ENCODE measurements at places on chromosomes 12 and 14.
A peak's percentile ranks its signal among the peaks of the same experiment; 100 is the strongest.

DNA sequence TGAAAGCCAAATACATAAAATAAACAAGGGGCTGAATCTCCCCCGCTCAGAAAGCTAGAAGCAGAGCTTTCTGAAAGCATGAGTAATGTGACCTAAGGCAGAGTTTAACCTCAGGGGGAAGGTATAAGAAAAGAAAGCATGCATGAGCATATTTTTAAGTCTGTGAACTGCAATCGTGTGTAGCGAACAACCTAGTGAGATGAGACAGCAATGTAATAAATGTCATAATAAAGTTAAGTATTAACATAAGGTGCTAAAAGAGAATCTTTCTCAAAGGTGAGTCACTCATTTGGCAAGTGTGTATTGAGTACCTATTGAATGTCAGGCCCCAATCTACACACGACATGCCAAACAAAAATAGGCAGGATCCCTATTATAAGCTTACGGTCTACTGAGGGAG lies 14.2 kb upstream of the WDR20 start:
- no peak for DNase-seq

DNA sequence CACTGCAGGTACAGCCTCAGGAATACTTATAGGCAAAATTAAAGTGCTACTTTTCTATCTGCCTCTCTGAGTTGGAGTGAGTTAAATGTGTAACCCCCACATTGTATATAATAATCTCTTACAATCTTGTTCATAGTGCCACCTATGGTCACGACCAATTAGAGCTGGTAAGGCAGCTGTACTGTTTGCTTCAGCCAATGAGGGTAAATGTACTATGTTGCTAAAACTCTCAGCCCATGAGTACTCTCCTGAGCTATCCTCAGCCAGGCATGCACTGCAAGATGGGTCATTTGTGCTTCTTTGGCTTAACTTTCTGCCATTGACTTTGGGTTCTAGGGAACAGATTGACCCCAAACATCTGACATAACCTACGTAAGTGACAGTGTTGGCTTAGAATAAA lies 15.0 kb upstream of the MDM2 start:
- no peak for DNase-seq

GRCh38 chr12:71250166-71250565 lies 92.4 kb upstream of the TSPAN8 start:
- no peak for DNase-seq

DNA sequence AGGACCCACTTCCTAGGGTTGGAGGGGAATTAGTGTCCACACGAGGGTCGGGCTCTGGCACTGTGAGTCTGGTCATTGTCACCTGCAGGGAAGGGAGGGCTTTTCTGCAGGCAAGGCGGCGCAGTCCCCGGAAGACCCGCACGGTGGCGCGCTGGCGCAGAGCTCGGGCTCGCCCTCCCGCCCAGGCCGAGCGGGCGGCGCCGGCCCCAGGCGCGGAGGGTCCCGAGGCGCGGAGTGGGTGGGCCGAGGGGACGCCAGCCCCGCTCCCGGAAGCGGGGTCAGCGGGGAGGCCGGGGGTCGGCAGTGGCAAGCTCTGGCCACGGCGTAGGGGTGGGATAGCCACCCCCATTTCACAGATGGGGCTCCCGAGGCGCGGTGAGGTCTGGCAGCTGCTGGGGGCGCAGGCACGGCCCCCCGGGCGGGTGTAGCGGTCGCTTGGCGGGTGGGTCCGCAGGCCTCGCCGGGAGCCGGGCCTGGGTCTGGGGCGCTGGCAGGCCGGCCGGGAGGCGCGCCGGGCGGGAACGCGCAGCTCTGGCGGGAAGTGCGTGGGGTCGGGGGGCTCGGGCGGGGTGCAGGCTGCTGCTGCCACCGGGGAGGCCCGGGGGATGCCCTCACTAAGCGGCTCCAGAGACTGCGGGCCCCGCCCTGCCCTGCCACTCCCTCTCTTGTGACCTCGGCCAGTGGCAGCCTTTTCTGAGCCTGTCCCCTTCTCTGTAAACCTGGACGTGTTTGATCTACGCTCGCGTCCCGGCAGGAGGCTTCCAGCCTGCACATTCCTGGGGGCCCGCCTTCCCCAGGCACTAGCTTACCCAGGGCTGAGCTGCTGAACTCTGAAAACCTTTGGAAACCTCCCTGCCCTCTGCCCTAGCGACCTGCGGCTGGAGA lies 46.1 kb downstream of the CYP46A1 start:
- peak; percentile 64 for DNase-seq

DNA sequence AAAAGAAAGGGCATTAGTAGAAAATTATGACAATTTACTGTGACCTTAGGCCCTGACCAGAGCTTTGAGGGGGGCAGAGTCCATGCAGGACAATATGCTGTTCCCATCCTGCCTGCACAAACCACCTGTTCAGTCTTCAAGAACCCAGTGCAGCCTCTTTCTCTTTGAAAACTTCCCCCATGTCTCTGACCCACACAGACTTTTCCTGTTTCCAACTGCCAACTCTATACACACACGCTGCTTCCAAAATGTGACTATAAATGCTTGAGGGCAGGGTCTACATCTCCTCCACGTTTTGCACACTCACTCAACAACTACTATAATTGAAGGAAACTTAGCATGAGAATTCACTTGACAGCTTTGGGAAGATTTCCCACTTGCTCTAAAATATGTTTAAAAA lies 36.6 kb upstream of the SYCP3 start:
- DNase-seq, result no peak

DNA sequence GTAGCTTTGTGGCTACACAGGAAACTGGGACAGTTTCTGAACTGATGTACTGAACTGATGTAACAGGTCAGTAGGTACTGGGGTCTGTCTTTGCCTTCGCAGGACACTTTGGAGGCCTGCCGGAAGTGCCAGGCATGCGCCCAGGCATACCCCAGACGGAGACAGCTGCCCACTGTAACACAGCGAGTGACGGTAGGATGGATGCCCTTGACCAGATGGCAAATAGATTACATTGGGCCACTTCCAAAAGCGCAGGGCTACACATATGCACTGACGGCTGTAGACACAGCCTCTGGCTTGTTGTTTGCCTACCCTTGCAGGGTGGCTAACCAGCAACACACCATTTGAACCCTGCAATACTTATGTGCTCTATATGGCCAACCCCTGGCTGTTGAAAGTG lies 94.1 kb upstream of the TMPO start:
- DNase-seq, result no peak

DNA sequence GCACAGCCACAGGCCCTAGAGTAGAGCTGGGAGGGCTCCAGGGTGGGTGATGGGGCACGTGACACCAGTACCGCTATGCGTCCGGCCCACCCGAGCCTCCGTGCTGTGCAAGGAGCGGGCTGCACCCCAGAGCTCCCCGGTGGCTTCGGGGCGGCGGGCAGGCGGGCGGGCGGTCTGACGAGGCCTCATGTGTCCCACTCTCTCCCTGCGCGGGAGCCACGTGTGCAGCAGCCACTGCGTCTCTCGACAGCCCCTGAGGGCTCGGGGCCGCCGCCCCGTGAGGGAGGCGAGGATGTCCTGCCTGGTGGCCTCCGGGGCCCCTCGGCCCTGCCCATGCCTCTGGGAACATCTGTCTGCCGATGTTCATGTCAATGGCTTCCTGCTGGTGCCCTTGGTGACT lies 51.2 kb upstream of the FBRSL1 start:
- DNase-seq, result no peak

GRCh38 chr12:9736936-9737705 lies 4.2 kb upstream of the CLECL1 start:
- no peak for DNase-seq

GRCh38 chr12:13067322-13067721 lies 23.1 kb downstream of the FAM234B start:
- DNase-seq, result no peak

DNA sequence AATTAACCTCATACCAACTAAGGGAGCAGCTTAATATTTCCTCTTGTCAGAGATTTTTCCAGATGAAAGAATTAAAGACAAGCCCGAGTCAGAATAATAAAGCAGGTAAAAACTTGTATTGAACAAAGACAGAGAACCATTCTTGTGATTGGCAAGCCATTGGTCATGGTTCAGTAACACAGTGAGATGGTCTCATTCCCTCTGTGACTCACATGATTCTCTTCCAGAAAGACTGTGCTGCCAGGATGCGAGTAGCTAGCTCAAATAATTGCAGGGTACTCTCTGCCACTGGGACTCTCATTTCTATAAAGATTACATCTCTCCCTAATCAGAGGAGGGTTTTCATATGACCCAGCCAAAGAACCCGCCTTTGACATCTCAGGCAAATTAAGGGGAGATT lies 179.4 kb downstream of the PHLDA1 start:
- DNase-seq, result no peak

GRCh38 chr12:101803978-101804377 lies 26.8 kb downstream of the GNPTAB start:
- DNase-seq, result no peak

DNA sequence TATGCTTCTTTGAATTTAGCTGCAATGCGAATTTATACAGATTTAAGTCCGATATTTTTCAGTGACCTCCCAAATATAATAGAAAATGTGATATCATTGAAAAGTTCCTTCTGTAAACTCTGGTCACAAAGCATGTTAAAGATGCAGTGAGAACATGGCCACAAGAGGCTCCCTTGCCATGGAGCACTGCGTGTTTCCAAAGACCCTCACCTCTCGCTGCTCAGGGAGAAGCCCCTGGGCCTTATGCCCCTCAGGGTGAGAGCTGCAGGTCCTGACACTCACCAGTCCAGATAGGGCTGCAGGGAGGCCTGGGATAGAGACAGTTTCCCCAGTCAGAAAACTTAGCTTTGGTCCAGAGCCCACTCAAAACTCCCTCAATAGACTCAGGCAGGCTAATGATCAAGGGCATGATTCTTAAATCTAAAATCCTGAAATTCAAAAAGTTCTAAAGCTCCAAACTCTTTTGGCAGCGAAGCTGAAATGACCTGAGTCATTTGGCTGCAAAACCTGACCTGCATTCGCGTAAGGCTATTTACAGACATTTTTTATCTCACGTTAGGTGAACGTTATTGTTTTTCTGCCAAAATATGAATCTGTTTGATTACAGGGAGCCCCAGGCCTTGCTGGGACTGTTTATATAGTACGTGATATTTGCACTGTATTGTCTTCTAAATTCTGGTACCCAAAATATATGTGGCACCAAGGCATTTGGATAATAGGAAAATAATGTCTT lies 67.8 kb downstream of the CAPZA3 start:
- DNase-seq, result no peak

DNA sequence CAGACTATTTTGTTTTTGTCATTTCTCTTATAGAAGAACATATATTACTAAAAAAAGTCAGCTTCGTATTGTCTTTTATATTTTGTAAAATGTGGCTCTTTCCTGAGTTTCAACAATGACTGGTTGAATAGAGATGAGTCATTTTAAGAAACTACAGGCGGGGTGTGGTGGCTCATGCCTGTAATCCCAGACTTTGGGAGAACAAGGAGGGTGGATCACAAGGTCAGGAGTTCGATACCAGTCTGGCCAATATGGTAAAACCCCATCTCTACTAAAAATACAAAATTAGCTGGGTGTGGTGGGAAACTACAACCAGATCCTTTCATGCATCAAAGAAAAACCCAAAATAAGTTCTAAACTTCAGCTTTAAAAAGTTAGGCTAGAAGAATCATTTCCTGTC lies 28.8 kb downstream of the HECTD4 start:
- DNase-seq, result no peak

DNA sequence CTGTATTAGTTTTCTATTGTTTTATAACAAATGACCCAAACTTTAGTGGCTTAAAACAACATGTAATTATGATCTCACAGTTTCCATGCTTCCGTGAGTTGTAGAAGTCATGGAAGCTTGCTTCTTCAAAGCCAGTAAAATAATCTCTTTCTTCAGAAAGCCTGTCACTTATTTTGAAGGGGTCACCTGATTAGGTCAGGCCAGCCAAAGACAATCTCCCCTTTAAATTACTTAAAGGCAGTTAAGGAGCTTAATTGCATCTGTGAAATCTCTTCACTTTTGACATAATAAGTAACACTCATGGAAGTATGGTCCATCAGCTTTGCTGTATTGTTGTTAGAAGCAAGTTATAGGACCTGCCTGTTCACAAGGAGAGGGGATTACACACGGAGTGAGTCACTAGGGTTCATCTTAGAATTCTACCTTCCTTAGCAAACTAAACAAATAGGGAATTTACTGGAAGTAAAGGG lies 89.8 kb downstream of the FAR2 start:
- no peak for DNase-seq

DNA sequence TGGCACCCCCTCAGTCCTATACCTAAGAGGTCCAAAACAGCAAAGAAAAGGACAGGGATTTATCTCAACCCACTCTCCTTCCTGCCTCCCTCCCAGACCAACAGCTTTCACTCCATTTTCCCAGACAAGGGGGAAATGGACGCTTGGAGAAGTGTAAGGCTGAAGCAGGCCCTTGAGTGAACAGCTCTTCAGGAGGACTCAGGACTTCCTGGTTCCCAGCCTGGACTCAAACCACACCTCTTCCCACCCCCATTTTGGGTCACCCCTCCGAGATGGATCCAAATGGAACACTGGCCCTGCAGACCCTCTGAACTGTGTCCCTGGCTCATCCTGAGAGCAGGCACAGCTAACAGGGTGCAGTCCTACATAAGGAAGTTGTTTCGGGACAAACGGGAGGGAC lies 2.7 kb downstream of the KMT2D start:
- DNase-seq, result no peak

Data from Ammon's horn (tissue), 1 donor.